ENCODE measurements at places on chromosomes 7 and 10.

GRCh38 chr7:155287284-155287935 is 10.3 kb upstream of the INSIG1 start:
- DNase-seq = no peak

DNA sequence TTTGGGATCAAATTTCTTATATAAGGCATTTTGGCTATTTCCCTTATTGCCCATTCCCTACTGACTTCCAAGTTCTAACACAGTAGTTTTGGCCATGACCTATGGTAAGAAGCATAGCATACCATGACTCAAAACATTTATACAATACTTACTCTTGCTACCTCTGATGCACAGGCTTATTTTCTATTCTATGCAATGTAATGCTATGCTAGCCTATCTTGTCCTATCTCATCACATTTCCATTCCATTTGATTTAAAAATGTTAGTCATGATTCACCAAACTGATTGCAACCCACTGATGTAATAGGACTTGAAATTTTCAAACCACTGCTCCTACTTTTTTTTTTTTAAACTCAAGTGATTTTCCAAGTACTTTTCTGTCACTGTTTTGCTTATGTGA is 658.5 kb downstream of the TYW1 start:
- no peak for DNase-seq

DNA sequence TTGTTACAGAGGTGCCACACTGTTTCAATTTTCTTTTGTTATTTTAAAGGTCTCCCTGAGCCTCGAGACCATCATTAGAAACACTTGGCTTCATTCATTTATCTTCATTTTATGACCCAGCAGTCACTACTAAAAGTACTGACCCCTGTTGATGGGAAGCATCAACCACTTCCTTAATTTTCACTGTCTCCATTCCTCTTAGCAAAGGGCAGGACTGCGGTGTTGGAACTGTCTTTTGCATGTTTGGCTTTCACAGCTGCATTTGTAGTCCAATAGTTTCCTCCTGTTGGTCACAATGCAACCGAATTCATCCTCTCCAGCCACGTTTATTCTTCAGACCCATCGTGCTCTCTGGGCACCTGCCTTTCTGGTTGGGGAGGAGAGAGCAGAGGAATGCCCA is 46.7 kb upstream of the PDZD8 start:
- no peak for DNase-seq

DNA sequence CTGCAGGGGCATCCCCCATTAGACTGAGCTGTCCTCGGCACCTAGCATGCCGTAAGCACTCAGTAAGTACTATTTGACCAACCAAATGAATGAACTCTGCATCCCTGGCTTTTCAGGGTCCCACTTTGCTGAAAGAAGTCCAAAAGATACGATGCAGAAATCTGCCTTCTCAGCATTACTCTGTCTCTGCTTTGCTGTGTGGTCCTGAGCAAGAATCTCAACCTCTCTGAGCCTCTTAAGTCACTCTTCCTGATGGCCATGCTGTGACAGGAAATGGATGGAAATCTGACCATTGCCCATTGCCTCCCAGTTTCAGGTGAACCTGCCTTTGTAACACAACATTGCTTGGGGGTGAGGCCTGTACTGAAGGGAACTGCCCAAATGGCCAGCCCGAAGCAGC is 48.0 kb downstream of the GPAM start:
- no peak for DNase-seq

DNA sequence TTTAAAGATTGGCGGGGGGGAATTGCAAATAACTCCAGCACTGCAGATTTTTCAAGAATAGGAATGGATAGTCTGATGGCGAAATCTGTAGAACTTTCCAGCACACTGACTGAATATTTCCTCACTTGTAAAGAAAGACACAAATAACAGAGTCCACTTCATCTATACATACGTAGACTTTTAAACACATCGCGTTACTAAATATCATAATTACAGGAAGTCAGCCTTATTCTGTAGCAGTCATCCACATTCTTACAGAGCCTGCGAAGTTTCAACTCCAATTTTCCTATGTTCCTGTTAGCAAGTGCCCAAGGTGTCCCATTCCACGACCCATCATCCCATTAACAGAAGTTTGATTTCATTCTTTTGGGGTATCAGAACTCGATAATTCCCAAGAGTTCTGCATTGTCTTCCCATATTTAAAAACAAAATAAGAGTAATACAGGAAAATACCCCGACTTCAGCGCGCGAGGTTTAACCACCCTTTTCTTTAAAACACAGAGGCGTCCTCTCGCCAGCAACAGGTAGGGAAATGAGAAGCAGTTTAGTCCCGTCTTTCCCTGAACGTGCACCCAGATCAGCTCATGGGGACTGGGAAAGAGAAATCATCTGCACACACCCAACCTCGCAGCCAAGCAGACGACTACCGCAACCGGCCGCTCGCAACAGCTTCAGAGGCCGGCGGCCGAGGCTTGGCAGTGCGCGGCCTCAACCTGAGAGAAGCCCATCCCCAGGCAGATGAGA is 880 bp downstream of the HERC4 start:
- no peak for DNase-seq

DNA sequence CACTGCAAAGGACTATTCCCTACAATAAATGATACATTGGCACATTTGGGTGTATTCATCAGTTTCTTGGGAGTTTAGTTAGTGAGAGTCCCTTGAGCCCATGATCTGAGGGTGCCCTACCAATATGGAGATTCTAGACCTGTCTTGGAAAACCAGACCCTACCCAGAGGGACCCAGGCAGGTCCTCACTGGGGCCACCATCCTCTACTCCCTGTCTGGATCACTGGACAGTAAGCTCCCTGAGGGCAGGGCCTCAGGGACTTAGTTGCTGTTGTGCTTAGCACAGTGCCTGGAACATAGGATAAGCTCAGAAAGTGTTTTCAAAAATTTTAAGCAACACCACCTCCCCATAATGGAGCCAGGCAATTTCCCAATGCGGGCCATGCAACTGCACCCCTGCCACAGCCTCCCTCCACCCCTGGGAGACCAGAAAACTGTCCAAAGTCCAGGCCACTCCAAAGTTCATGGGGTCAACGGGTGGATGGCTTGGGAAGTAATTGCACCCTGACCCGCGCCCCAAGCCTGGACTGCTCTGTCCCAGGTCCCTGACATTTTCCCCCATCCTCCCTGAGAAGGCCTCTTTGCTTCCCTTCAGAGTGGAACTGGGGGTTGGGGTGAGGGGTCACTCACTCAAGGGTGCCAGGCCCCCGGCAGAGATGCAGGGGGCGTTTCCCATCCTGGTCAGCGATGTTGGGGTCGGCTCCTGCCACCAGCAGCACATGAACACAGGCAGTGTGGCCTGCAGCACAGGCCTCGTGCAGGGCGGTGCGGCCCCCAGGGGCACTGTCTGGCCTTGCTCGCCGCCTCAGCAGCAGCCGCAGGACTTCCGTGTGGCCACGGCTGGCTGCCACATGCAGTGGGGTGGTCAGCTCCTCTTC is 1.0 kb downstream of the ASB10 start:
- no peak for DNase-seq

DNA sequence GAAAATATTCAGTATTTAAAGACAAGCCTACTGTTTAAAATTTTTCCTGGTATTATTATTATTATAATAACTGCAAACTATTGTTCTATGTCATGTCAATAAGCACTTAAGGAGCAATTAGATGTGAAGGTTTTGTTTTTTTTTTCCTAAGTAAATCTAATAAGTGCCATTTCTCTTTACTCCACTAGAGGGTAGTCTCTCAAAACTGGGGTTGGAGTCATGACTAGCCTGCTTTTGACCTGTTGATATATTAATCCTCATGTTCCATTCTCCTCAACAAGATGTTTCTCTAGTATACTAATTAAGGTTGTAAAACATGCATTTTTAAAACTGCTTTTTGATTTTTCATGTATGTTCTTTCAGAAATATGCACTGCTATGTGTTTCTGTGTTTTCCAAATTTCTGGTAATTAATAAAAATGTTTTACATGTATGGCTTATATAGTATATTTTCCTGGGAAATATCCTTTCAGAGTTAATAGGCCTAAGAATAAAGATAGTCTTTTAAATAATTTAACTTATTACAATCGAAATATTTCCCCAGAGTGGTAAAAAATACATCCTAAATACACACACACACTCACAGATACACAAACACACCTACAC is 1.0 kb upstream of the LRRN3 start:
- no peak for DNase-seq

All from activated B cell treated with CpG ODN at 0.5 μM for 24 hours (primary cell).